ENCODE measurements at places on chromosomes 2 and 18.

DNA sequence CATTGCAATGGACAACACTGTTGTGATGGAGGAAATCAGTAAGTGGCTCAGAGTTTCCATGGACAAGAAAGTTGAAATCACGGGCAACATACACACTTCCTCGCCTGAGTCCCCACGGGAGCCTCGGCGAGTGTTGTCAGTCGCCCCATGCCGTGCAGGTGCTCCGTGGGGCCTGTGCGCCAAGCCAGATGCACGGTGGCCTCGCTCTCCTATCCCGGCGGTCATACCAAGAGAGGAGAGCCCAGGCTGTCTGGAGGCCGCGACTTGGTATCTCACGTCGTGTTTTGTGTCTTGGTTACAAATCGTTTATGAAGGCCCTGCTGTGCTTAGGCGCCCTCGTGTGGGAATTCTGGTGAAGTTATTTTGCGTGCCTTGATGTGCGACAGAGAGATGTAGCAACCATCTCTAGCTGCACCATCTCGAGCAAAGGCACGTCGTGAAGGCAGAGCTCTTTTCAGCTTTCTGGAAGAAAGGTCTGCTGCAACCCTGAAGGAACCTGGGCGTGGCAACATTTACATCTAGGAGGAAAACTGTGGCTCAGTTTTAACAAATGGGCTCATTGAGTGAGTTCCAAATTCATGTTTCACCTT lies 21.8 kb downstream of the ATG4B start:
- peak; percentile 88 for DNase-seq

DNA sequence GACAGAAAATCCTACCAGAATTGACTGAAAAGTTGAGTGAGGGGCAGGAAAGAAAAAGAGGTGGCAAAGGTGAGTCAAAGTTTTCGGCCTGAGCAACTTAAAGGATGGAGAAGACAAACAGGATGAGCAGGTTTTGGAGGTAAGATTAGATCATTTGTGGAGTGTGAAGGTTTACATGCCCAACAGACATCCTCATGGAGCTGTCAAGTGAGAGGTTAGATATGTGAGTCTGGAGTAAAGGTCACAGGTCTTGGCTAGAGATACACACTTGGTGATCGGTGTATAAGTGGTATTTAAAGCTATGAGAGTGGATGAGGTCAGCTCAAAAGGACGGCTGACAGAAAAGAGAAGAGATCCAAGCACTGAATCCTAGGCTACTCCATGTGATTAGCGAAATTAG lies 11.1 kb upstream of the MYL12A start:
- no peak for DNase-seq

GRCh38 chr2:40192864-40193669 lies 258.8 kb downstream of the SLC8A1 start:
- DNase-seq = no peak

DNA sequence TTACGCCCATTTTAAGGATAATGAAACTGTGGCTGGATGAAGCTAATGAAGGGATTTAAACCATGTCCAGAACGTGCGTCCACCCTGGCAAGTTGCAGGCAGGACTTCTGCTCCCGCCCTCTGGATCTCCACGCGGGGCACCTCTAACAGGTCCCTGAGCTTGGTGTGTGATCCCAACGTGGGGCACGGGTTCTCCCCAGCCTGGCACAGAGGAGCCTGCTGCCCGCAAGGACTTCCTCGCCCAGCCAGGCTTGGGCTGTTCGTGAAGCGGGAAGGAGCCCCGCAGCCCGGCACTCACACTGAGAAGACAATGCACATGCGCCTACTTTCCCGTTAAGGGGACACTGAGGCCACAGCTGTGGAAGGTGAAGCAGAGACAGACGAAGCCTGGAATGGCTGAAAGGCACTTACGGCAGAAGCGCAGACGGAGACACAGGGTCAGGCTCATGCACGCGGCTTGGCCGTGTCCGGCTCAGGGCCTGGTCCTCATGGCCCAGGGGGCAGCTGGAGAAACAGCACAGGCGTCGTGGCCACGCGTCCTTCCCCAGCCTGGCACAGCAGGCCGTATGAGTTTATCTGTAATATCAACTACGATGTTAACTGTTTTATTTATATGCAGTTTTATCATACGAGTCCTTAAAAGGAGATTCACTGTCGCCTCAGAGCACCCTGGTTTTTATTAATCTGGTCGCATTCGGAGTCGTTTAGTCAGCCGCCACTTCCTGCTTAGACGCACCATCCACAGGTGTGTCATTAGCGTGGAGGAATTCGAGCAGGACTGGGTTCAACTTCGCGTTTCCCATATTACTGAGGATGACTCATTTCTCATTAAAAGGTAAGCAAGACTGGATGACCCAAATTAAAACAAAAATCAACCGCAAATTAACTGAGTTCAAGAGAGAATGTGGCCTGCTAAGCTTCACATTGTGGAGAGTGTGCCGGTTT lies 835.9 kb downstream of the GALR1 start:
- no peak for DNase-seq

- no peak for DNase-seq
These were observed 33.8 kb downstream of the SMC6 start for GRCh38 chr2:17719562-17720371.

- no peak for DNase-seq
These were observed 145.3 kb downstream of the C1D start for GRCh38 chr2:67917332-67918054.

GRCh38 chr2:12819103-12819475 lies 102.4 kb downstream of the TRIB2 start:
- DNase-seq = no peak

GRCh38 chr2:100893392-100894104 lies 73.6 kb downstream of the NPAS2 start:
- no peak for DNase-seq

GRCh38 chr2:26169226-26169625 lies 3.7 kb upstream of the GAREM2 start:
- no peak for DNase-seq

DNA sequence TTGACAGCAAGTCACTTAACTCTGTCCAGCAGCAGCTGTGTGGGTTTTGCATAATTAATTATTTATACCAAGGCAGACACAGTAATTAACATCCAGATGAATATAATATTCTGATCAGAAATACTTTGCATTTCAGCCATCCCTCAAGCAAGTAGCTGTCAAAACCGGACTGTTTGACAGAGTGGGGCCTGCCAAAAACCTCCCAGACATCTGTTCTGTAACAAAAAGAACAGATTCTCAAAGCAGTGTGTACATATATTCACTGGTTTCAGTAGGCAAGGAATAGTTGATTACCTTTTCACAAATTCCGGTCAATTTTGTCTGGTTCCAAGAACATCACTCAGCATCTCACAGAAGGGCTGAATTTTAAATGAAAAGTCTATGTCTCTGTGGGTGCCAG lies 291.6 kb downstream of the CMPK2 start:
- DNase-seq = no peak

DNA sequence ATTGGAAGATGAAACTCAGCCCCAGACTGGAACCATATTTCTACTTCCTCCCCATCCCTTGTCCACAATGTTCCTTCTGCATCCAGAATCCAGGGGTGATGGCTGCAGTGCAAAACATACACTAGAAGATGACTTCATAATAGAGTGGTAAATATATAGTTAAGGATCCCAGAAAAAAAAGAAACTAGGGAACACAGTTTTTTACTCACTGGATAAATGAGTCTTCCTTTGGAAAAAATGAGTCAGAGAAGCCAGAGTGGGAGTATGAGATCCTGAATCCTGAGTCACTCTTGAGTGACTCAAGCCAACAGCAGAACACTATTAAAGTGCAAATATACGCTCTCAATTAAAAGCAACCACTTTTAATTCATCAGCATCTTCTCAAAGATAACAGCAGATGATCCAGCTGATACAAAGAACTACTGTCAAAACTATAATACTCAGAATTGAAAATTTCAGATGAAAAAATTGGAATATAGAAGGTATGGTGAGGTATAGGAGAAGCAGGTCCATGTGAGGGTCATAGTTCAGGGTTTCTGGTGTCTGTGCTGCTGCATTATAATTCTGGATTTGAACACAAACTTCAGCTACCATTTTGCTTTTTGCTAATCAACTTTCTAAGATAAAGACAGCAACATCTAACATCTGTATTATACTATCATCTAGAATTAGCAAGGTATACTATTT lies 987.2 kb upstream of the CDH2 start:
- DNase-seq = no peak

DNA sequence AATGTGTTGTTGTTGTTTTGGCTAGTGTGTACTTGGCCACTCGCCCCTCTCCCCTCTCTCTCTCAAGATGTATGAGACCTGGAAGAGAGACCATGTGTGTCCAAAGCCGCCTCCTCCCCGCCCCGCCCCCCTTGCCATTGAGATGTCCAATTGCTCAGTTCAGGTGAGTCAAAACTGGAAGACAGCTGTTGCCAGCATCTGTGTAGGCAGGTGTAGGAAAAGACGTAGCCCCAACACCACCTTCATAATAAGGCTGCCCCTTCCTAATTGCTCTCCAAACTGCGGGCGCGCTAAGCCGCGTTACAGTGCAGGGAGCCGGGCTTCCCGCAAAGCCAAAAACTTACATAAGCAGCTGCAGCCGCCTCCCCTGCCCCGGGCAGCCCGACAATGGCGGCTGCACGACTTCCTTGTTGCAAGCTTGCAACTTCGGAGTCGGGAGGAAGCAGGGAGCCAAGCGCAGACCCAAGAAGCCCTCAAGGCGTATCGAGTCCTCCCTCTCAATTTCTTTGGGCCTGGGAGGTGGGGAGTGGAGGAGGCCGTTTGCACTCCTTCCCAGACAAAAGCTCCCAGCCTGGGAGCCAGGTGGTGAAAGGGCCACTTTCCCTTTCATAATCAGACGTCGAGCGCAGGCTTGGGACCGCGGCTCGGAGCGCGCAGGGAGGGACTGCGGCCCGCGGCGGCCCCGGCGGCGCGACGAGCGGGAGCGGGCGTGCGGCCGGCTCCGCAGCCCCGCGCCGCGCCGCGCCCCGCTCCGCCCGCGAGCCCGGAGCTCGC lies 882 bp downstream of the ZBTB14 start:
- peak; percentile 26 for DNase-seq

- no peak for DNase-seq
These were observed 124.1 kb downstream of the MEMO1 start for GRCh38 chr2:31886700-31887099.

- DNase-seq = no peak
These were observed 22.2 kb upstream of the IL1RN start for GRCh38 chr2:113105047-113105785.
